ENCODE measurements at places on chromosomes 5 and 9. TPM values are rescaled to one million over a fixed set of nuclear protein-coding genes. Genes with fewer than 3 reads are reported as not detected.

The PPP2CA gene
- 214 TPM for total RNA-seq

The PPP3R2 gene
- total RNA-seq = not detected

The MORN5 gene
- total RNA-seq = not detected

The RIMOC1 gene
- total RNA-seq = 15.3 TPM

The SLC36A1 gene
- 3.3 TPM for total RNA-seq

The TNFSF8 gene
- total RNA-seq = 0.86 TPM

The PCDHGA7 gene
- total RNA-seq = 11.8 TPM

The ENTPD2 gene
- total RNA-seq = 0.92 TPM

The IL3 gene
- not detected for total RNA-seq

The FBP2 gene
- total RNA-seq = not detected

The ABO gene
- 2.0 TPM for total RNA-seq

The STK32A gene
- total RNA-seq = 0.92 TPM

The MYMK gene
- total RNA-seq = not detected

The TNFSF15 gene
- total RNA-seq = 0.03 TPM

The TUSC1 gene
- total RNA-seq = 8.9 TPM

The SLCO6A1 gene
- not detected for total RNA-seq

The BTNL8 gene
- total RNA-seq = 0.43 TPM

The NUTM2G gene
- not detected for total RNA-seq

The SLC25A48 gene
- total RNA-seq = not detected

The CDC20B gene
- not detected for total RNA-seq

The CD14 gene
- 29.6 TPM for total RNA-seq

The TMEM215 gene
- not detected for total RNA-seq

The SPINK6 gene
- not detected for total RNA-seq

The COL23A1 gene
- total RNA-seq = 16.5 TPM

Measured in cardiac septum (tissue), 1 donor.